ENCODE measurements at places on chromosomes 13 and 19. TPM values are rescaled to one million over a fixed set of nuclear protein-coding genes. Genes with fewer than 3 reads are reported as not detected.

Gene F7
- polyA plus RNA-seq = 1.6 TPM

DNA sequence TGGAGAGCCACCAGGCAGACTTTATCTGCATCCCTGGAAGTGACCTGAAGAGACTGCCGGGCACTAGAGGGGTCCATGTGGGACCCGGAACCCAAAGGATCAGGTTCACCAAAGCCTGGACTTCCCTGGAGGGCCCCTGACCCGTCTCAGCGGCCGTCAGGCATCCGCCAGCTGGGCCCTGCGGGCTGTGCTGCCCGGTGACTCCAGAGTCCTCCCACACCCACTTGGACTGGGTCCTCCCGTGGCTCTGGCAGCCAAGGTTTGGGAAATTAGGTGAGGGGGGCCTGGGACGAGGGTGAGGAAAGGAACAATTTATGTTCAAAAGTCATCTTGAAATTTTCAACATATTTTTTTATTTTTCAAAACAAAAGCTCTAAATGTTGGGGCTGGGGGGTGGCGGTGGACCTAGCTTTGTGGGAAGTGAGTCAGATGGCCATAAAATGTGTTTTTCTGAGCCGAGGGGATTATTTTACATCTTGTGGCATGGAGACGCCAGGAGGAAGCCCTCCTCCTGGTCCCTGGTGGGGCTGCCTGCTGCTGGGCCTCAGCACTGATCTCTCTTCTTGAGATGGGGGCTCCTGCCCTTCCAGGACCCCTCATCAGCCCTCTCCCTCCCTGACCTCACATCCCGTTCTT lies 20.2 kb downstream of the CEBPA start:
- no peak for DNase-seq

DNA sequence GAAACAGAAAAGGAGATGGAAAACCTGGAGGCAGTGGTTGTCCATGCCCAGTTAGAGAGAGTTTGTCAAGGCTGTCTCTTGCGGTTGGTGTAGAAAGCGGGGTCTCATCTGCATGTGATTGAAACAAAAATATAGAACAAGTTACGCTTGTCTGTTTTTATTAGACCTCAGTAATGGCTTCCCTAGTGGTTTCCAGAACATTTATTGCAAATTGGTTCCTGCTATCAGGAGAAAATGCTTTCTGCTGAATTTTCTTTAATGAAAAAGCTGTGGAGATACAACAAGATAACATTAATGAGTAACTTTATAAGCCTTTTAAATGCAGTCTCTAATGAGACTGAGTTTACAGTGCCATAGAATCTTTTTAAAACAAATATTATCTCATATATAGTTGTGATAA lies 378.0 kb downstream of the DACH1 start:
- DNase-seq = no peak

DNA sequence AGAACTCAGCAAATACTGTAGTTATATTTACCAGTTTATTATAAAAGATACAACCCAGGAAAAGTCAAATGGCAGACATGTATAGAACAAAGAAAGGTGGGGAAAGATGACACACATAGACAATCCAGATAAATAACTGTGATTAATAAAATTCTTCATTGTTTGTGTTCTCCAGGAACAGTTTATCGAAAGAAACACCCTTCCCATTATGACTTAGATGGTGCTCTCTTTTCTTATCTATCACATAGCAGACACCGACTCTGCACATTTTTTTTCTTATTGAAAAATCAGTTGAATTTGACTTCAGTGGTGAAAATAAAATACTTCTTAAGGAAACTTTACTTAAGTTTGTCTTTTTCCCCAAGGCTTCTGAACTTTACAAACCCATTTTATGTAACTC lies 6.2 kb downstream of the ZNF708 start:
- no peak for DNase-seq

GRCh38 chr19:45865269-45865948 lies 1.3 kb downstream of the FOXA3 start:
- DNase-seq = no peak

Gene PALM3
- polyA plus RNA-seq = 0.55 TPM

Gene ZNF20
- polyA plus RNA-seq = 2.6 TPM

Gene PRR20B
- polyA plus RNA-seq = not detected

GRCh38 chr13:66200555-66200954 lies 1029.6 kb downstream of the PCDH9 start:
- DNase-seq = no peak

- peak; percentile 85 for DNase-seq
Observed at GRCh38 chr13:35700671-35701070, 224.2 kb upstream of the MAB21L1 start.

DNA sequence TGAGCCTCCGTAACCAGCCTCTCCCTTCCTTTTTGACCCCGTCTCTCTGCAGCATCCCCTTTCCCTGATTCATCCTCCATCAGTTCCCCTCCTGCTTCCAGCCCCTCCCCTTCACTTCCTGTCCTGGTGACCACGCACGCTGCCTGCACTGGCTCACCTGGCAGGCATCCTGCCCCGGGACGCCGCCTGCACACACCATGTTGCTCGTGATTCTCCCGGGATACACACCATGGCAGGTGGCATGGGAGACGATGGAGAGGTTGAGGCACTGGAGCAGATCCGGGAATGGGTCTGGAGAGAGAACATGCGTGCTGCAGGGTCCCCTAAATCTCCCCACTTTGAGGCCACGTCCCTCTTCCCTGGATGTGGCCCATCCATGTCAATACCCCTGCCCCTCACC lies 4.2 kb downstream of the KLK12 start:
- DNase-seq = no peak

All from muscle of back (tissue), 13 donors.